ENCODE measurements at places on chromosomes 3 and 15. TPM values are rescaled to one million over a fixed set of nuclear protein-coding genes. Genes with fewer than 3 reads are reported as not detected.

DNA sequence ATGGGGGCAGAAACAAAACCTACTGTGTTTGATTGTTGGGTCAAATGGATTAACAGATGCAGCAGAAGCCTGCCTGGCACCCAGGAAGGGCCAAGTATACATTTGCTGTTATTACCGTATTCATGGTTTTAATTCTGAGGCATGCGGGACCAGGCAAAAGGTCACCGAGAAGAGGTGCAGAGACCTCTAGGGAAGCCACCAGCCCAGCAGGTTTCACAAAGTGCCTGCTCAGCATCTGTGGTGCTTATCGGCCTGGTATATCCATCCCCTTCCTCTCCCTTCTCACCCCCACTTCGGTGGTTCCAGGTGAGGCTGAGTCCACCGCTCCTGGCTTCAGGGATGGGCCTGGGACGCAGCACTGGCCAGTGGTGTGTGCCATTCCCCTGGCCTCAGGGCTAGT is 13.1 kb downstream of the TPRA1 start:
- DNase-seq: no peak
- no peak overlapping the region for H3K4me3 ChIP-seq
- H3K36me3 ChIP-seq: peaks cover 2% of the 10 kb centered on the region
- H3K27ac ChIP-seq: no peak overlapping the region

DNA sequence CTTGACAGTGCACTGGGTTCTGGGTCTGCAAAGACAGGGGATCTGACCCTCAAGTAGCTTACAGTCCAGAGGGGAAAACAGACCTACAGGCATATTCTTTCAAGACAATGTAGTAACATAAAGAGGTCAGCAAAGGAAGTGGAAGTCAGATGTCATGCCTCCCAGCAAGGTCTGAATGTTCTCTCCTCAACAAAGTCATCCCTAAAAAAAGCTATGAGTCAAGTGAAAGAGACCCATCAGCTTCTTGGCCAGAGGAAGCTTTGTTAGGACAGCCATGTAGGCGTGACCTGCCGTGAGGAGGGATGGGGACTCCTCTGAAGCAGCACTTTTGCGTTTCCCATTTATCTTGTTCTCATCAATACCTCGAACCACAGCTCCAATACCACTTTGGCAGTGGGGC is 331.6 kb upstream of the NR2F2 start:
- no peaks in the 10 kb centered on the region for H3K36me3 ChIP-seq
- DNase-seq: no peak
- no peak overlapping the region for H3K27ac ChIP-seq

- no peak overlapping the region for H3K27ac ChIP-seq
- H3K4me3 ChIP-seq: no peak overlapping the region
- H3K36me3 ChIP-seq: peaks cover 19% of the 10 kb centered on the region
- H3K27me3 ChIP-seq: no peaks in the 10 kb centered on the region
- no peak for DNase-seq
These were observed 93.1 kb downstream of the BTD start for GRCh38 chr3:15694628-15695027.

The FBXO40 gene
- 7.3 TPM for total RNA-seq

Measured in cardiac muscle cell (in vitro differentiated cells and primary cell).